ENCODE measurements at places on chromosomes 16 and 17.
A peak's percentile ranks its signal among the peaks of the same experiment; 100 is the strongest.

GRCh38 chr17:57559634-57560318 is 185.3 kb downstream of the CCDC182 start:
- no peak for DNase-seq

- DNase-seq, result no peak
These were observed 18.9 kb upstream of the MAP3K14 start for GRCh38 chr17:45335721-45336120.

GRCh38 chr16:4200000-4200780 is 41.7 kb downstream of the SRL start:
- DNase-seq, result peak; percentile 30

- DNase-seq, result no peak
These were observed 14.0 kb downstream of the ERN1 start for GRCh38 chr17:64115822-64116534.

DNA sequence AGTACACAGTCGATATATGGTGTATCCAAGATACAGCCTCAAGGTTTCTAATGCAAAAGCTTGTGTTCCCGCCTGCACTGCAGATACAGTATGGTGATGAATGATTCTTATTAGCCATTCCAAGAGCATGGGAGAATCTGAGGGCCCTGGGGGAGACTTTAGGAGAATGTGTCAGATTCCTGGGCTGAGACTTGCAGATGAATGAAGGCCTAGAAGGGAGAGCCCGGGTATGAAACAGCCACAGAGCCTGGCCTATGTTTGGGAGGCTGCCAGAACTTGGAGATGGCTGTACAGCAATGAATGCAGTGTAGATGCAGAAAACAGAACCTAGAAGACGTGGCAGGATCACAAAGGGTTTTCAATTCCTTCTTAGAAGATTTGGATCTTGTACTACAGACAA is 510.7 kb downstream of the HAPSTR1 start:
- peak; percentile 5 for DNase-seq

DNA sequence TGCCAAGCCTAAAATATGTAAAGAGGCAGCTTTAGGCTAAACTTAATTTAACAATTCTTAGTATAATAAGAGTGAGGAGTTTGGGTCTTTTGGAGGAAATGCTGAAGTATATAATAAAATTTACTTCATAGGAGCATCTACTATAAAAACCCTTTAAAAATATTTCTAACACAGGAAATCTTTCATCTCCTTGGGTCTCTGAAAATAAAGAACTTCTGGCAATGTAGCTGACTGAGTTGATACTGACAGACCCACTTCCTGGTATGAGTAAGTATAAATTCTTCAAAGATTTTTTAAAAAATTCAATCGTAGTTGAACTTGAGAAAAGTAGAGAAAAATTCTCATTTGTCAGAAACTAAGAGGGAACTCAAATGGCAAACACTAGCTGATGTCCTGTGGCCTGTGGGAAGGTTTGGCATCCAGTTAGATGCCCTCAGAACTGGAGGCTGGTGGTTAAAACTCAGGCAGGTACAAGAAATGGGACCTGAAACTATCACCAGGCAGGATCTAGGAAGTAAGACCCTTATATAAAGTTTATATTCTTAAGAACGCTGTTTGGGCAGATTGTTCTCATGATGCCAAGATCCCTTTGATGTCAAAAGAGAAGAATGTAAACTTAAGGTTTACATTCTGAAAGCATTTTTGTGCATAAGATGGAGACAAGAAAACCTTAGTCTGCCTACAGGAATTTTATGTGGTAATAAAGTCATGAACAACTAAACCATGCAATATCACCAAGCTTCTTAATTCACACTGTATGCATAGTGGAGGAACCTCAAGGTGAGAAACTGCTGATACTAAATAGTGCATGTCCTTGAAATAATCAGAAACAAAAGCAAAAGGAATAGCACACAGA is 6.2 kb downstream of the KRTAP4-6 start:
- DNase-seq, result no peak

DNA sequence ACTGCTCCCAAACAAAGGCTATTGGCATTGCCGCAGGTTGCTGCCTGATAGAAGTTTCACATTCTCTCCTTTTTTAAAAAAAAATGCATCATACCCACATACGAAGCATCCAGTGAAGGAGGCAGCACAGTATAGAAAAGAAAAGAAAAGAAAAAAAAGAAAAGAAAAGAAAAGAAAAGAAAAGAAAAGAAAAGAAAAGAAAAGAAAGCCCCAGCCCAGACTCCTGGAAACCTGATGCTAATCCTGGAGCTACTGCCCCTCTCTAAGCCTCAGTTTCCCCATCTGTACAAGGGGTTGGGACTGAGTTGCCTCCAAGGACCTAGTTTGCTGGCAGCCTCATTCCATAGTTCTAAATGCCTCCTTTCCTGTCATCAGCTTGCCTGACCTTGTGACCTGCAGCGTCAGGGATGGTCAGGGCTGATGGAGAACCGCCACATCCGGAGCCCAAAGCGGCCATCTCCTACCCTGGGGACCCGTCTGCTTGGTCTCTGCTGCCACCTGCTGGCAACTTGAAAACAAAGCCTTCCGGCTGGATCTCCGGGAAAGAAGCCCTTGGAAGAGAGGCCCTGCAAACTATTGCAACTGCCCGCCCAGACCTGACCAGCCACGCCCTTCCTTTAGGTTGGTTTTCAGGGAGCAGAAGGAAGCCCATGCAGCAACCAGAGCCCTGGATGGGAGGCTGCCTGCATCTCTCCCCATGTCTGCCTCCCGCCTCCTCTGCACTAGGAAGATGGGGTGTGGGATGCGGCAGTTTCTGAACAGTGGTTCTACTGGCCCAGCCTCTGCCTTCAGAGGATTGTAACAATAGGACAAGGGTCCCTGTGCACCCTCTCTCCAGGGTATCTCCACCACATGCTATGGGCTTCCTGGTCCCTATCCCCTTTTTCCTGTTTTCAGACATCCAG is 13.0 kb downstream of the AIPL1 start:
- DNase-seq, result peak; percentile 86

DNA sequence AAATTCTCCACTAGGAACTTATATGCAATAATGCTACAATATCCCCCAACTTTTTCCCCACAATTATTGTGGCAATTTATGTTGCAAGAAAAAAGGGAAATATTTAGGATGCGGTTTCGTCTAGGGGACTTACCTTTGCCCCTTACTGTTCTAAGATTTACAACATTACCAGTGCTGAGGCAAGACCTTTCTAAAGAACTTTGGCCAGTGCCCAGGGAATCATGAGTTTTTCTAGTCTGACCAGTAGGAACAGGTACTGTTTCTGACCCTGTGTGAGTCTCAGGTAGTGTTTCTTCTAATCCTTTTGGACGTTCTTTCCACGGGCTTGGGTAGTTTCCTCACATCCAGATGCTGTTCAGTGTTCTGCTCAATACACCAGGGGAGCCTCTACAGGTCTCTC is 373.7 kb downstream of the HAPSTR1 start:
- DNase-seq, result no peak

DNA sequence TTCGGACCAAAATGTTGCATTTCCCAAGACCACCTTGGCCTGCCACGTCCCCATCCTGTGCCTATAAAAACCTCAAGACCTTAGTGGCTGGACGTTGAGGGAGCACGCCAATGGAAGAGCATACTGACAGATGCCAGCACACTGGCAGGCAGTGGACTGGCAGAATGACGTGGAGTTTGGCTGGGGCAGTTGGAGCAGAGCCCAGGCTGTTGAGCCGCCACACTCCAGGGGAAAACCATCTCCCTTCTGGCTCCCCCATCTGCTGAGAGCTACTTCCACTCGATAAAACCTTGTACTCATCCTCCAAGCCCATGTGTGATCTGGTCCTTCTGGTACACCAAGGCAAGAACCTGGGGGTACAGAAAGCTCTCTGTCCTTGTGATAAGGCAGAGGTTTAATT is 494.1 kb downstream of the CDH11 start:
- peak; percentile 56 for DNase-seq

DNA sequence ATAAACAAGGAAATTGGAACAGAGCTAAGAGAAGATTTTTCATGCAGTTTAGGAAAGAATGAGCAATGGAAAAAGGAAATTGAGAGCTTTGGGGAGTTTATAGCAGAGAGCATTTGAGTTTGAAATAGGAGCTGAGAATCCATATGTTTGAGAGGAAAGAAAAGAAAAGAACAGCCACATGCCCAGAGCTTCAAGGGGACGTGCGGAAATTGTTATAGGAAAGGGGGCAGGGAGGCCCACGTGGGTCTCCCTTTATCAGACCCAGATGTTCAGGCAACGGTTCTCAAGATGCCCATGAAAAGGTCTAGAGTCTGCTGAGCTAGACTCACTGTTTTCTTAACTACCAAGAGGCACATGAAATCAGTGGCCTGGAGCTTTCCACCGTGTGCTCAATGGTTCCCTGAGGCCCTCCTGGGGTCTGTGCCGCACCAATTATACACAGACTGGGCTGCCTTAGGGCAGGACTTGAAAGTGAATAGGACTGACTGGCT is 31.2 kb downstream of the CHD9 start:
- no peak for DNase-seq

- no peak for DNase-seq
These were observed 56.1 kb upstream of the SOX9 start for GRCh38 chr17:72064606-72065193.

DNA sequence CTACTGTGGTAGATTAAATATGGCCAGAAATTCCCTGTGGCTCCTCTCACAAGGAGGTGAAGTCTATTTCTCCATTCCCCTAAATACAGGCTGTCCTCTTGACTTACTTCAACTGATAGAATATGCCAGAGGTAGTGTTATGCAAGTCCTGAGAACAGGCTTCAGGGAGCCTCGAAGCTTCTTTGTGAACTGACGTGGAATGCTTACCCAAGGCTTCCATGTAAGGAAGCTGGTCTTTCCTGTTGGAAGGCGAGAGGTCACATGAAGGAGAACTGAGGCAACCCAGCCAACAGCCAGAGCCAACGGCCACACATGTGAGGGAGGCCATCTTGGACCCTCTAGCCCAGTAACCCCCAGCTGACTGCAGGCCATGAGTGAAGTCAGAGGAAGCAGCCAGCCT is 267.9 kb downstream of the MRTFB start:
- no peak for DNase-seq

DNA sequence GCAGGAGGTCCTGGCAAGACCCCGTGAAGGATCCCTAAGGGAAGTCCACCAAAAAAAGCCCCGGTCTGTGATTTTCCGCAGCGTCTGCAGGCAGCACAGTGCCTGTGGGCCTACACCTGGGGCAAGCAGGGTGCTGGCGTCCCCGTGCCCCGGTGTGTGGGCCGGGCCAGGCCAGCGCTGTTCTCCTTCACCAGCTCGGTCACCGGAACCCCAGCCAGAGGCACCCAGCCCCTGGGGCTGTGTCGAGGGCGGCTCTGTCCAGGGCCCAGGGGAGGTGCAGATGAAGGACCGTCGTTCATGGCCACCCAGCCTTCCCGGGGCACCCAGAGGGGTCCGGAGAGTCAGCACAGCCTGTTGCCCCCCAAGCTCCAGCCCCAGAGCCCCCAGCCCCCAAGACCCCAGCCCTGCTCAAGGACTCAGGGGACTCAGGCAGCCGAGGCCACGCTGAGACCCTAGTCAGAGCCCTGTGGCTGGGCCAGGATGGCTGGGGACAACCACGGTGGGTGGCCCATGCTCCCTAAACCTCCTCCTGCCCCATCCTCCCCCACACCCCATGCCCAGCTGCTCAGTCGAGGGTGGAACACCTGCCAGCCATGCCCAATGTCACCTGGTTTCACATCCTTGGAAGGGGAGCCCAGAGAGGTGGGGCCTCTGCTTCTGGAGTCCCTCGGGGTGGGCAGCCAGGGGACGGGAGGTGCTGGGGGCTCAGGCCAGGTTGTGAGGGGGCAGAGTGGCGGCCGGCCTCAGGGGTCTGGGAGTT is 5.7 kb upstream of the C1QTNF8 start:
- no peak for DNase-seq

GRCh38 chr16:30950516-30951065 is 1.7 kb downstream of the ORAI3 start:
- no peak for DNase-seq

DNA sequence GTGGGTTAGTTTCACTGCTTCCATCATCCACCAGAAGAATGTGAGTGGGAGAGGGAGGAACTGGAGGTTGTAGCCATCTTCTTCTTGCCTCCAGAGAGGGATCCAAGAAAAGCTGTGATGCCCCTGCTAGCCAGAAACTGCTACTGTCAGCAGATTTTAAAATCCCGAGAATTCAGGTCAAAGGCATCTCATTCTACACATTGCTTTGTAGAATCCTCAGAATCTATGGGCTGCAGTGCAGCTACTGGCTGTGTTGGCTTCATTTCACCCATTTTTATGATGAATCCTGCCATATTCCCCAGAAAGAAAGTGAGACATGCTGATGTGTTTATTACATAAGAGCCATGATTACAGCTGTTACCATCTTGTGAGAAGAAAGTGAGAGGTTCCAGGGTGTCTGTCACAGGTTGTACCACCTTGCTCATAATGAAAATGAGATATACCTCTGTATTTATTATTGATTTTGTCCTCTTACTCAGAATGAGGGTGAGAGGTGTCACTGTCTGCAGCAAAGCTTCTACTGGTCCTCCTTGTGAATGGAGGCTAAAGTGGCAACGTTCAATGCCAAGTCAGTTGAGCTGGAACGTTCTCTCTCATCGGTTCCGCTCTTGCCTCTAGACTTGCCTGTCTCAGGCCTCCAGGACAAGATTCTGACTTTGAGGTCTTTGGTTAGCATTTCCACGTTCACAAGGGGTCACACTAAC is 50.1 kb upstream of the MYH10 start:
- no peak for DNase-seq

GRCh38 chr16:48330189-48330840 is 54.9 kb downstream of the SIAH1 start:
- no peak for DNase-seq

- DNase-seq, result no peak
These were observed 25.3 kb downstream of the IST1 start for GRCh38 chr16:71920658-71921057.

DNA sequence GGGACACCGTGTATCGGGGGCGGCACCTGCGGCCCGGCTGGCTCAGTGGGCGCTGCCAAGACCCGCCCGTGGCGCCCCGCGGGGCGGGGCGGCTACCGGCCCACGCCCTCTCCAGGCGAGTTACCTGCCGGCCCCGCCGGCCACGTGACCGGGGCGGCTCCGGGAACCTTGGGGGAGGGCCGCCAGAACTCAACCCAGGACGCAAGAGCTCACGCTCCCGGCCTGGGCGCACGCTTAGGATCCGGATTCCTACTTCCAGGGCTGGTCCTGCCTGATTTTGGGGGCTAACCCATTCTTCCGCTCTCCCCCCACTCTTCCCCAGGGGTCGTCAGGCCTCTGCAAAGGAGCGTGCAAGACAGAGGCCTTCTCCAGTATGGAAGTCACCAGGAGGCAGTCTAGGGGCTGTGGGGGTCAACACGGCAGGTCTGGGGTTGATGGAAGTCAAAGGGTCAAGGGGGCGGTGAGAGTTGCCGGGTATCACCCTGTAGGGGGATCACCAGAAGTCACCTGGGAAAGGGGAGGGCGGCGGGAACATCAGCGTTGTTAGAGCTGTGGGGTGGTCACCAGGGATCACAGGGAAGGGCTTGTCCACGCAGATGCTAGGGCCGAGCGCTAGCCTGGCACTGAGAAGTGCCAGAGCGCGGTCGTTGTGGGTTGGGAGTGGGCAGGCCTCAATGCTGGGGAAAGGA is 354 bp upstream of the ESRP2 start:
- DNase-seq, result no peak
